D341Med (cell line): ENCODE measurements at places on chromosomes 2 and 18.
A peak's percentile ranks its signal among the peaks of the same experiment; 100 is the strongest.

GRCh38 chr2:75627902-75628504, 18.6 kb upstream of the MRPL19 start:
- peak; percentile 70 for DNase-seq

DNA sequence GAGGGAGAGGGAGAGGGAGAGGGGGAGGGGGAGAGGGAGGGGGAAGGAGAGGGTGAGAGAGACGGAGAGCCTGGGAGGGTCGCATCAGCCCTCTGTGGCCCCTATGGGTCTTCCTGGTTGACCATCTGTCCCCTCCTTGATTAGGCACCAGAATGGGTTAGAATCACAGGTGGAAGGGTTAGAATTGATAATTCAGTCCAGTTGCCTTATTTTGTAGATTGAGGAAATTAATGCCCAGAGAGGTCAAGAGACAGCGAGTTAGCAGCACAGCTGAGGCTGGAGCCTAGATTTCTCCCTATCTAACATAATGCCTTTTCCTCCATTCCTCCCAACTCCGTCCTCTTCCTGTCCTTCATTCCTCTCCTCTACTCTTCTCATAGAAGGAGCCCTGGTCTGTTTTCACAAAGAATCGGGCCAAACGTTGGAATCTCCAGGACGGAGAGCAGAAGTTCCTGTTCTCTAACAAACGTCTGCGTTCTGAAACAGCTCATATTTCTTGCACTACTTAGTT, 338 bp upstream of the THUMPD2 start:
- no peak for DNase-seq

DNA sequence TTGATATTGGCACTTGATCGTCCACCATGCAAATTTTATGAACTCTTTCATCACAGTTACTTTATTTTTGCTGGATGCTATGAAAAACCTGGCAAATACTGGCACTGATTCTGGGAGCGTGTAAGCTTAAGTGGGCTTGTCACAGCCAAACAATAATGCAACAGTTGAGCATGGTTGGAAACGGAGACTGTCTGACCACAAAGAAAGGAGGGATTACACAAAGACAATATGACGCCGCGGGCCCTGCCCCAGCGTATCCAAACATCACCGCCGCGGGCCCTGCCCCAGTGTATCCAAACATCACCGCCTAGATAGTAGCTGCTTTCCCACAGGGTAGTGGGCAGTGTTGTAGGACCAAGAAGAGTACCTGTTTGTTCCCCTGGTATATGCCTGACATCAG, 135.9 kb downstream of the PRPF40A start:
- DNase-seq = no peak

DNA sequence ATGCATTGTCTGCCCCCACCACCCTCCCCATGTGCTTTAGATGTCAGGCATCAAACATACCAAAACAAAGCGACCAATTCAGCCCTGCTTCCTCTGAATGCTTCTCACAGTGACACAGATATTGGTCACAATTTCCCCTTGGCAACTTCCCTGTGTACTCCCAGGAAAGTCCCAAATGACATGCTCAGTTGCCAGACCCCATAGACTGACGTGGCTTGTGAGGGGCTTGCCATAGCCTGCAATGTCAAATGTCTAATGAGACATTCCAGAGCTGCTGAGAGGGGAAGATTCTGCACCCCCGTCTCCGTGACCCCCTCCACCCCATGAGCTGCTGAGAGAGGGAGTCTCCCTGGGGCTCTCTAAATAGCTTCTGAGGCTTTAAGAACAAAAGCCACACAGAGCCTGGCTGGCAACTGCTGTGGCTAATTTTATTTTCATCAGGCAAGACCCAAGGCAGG, 47.3 kb downstream of the RFTN2 start:
- no peak for DNase-seq

GRCh38 chr2:16584824-16585540, 80.7 kb downstream of the CYRIA start:
- DNase-seq = no peak

GRCh38 chr2:1952582-1952981, 208.3 kb upstream of the PXDN start:
- no peak for DNase-seq
